Inflammatory macrophage treated with lipopolysaccharide for 1 hour (primary cell): ENCODE measurements at places on chromosomes 2 and 18.

DNA sequence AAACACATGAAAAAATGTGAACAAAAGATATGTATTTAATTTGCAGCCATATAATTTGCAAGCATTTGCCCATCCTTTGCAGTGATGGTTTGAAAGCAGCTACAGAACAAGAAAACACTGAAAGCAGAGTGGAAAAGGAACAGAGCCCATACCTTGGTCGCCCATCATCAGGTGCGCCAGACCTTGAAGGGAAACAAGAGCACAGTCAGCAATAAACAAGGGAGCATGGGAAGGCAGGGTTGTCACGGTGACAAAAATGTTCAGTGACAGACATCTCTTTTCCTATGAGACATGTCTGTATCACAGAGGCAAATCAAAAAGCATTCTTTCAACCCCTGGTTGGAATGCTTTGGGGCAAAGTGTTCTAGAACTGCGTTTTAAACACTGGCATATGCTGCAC, 109.4 kb downstream of the NRXN1 start:
- DNase-seq: no peak

DNA sequence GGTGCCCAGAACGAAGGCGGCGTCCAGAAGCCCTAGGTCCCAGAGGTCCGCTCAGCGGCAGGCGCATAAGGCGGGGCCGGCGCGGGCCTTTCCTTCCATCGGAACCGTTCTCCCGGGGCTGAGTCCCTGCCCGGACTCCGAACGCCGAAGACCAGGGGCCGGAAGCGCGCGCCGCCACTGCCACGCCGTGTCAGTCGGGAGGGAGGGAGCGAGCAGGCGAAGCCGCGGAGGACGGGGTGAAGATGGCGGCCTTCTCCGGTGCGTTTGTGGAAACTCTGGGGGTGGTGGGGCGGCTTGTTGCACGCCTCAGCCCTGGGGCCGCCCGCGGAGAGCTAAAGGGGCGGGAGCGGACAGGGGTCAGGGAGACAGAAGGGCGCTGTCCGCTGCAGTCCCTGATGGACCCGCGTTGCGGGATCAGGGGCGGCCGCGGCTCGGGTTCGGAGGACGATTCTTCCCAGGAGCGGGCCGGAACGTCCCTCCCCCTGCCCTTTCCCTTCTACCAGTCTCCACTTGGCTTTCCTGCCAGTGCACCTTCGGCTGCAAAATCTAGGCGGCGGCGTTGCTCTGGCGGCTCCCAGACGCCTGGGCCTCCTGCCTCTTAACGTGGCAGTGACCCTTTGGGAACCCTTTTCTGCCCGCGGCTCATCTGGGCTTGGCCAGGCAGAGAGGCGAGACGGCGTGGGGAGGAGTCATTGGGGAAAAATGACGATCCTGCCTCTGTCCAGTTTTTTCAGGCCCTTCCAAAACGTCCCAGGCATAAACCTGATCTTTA, at the start of gene DDX1:
TSS of gene DDX1 (plus strand) at position 177 of the 772 bp plus-strand sequence. CDS start at position 243, 66 bp downstream.
- peak; percentile 92 for DNase-seq

GRCh38 chr2:78940998-78941397, 84.5 kb upstream of the REG3G start:
- no peak for DNase-seq

GRCh38 chr2:236603361-236604015, 33.9 kb downstream of the ACKR3 start:
- no peak for DNase-seq

- no peak for DNase-seq
Observed at GRCh38 chr2:24659862-24660261, 133.3 kb downstream of the PTRHD1 start.

GRCh38 chr2:12719400-12720277, 2.9 kb downstream of the TRIB2 start:
- peak; percentile 10 for DNase-seq

DNA sequence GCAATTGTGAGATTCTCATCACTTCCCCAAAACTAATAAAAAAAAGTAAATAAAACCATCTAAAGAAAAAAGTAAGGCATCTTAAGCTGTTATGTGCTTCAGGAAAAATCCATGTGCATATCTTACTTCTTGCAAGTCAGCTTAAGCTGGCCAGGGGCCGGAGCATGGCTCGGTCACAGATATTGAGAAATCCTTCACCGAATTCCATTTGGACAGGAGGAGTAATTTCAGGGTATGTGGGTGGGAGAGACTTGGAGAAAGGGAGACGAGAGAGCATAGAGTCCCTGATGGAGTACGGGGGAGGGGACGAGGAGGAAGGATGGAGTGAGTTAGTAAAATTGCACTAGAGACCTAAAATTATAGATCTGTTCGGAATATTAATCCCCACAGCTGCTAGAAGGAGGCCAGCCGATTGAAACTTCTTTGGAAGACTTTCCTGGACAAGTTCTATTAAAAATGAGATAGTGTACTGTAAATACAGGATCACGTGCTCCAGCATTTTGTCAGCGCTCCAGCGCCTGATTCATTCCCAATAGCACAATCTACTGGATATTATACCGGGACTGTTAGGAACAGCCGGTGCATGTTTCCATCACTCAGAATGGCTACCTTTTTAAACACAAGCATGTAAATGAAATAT, 438.5 kb downstream of the ZNF516 start:
- DNase-seq: no peak

- no peak for DNase-seq
Observed at GRCh38 chr2:28538134-28538533, 42.3 kb downstream of the PLB1 start.

- DNase-seq: no peak
Observed at GRCh38 chr2:126786765-126787164, 111.9 kb upstream of the TEX51 start.

DNA sequence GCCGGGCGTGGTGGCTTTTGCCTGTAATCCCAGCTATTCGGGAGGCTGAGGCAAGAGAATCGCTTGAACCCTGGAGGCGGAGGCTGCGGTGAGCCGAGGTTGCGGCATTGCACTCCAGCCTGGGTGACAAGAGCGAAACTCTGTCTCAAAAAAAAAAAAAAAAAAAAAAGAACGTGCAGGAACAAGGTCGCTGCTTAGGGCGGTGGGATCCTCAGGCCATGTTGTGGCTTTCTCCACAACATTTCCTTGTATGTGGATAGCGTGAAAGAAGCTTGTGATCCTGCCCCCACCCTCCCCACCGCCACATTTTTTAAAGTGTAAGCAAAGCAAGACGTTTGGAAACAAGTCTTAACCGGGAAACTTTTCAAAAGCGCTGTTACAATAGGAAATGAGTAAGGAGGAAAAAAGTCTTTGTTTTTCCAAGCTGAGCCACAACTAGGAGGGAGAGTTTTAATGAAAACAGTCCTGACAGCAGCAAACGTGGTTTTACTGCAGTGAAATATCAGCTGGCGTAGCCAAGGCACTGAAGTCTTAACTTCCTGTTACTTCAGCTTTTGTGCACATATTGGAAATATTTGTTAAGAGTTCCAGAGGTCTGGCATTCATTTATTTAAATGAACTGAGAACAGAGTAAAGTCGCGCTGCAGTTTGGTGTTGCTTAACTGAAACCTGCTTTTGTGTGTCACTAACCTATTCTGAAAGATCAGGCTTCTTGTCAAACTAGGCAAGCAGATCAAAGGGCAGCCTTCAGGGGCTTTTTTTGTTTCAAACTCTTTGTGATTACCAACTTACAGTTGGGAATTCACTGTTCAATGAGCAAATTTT, 3.8 kb downstream of the TGIF1 start:
- DNase-seq: peak; percentile 56

DNA sequence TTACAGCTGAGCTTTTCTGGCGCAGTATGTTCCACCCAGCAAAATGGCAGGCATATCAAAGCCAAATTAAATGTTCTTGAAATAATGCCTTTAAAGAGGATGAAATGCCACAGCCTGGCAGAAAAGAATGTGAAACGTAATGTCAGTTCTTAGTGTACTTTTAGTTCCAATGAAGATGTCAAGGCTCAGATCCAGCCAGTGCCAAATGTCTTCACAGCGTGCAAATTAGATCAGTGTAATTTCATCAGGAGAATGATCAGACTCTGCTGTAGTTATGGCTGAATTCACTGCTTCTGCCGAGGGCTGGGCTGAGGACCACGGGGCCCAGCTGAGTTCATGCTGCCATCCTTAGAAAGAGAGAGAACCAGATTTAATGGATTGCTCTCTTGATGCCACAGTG, 78.7 kb upstream of the ITGA4 start:
- no peak for DNase-seq

DNA sequence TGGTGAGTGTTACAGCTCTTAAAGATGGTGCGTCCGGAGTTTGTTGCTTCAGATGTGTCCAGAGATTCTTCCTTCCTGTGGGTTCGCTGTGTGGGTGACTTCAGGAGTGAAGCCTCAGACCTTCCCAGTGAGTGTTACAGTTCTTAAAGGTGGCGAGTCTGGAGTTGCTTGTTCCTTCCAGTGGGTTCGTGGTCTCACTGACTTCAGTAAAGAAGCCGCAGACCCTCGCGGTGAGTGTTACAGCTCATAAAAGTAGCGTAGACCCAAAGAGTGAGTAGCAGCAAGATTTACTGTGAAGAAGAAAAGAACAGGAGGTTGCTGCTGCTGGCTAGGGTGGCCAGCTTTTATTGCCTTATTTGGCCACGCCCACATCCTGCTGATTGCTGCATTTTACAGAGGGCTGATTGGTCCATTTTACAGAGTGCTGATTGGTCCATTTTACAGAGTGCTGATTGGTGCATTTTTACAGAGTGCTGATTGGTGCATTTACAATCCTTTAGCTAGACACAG, 34.0 kb upstream of the SPTBN1 start:
- DNase-seq: no peak

DNA sequence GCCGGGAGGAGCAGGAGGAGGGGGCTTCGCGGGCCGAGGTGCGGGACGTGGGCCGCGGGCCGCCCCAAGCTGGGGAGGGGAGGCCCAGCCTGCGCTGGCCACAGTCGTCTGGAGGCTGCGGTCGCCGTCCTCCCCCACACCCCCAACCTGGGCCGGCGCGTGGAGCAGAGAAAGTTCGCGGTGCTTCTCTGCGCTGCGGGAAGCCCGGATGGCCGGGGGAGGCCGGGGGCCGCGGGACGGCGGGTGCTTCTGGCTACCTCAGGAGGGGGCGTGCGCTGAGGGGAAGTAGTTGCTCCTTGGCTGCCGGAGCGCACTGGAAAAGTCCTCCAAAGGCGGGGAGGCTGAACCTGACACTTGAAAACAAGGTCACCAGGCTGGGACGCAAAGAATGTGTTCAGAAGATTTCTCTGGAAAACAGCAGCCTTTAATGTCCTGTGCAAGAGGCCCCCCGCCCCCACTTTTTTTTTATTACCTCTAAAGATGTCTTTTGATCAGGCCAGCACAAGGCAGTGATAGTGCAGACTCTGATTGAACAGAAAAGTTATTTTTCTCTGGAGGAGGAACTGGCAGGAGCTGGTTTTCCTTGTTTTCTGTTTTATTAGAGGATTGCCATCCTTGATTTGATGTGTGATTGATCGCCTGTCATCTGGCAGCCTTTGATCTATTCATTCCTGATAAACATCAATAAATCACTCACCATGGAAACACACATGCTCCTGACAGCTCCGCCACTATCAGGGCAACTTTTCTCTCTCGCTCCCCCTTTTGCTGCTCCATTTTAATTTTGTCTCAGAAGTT, 1.6 kb downstream of the TSHZ1 start:
- peak; percentile 22 for DNase-seq

DNA sequence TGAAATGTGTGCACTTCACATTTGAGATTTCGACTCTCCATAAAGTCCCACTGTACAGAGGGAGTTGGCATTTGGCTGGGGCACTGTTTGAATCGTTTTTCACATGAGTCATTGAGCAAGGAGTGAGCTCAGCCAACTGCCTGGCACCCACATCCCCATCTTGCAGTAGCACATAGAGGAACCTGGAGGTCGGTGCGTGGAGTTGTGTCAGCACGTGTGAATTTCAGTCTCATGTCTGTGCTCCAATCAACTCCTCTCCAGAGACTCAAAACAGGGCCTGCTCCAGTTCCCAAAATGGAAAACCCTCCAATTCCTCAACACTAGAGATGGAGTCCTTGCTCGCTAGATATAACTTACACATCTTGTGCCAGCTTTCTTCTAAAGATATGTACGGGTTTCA, 126.8 kb upstream of the CAPN13 start:
- peak; percentile 81 for DNase-seq

GRCh38 chr2:110107092-110108079, 8.2 kb downstream of the MALL start:
- no peak for DNase-seq

DNA sequence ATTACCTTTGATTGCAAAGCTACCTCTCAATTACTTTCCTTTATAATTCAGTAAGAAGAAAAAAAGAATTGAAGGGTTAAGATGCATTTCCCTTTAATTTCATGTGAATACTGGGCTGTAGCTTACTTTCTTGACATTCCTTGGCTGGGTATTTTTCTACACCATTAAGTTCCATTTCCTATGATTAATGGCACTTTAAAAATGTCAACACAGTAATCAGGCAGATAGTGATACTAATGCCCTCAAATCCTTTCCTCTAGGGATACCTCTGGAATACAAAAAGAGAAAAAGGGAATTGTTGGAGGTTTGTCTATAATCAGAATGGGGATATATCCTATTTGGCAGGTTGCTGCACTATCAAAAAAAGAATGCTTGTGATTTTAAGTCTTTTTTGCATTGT, 216.9 kb downstream of the SRBD1 start:
- no peak for DNase-seq

DNA sequence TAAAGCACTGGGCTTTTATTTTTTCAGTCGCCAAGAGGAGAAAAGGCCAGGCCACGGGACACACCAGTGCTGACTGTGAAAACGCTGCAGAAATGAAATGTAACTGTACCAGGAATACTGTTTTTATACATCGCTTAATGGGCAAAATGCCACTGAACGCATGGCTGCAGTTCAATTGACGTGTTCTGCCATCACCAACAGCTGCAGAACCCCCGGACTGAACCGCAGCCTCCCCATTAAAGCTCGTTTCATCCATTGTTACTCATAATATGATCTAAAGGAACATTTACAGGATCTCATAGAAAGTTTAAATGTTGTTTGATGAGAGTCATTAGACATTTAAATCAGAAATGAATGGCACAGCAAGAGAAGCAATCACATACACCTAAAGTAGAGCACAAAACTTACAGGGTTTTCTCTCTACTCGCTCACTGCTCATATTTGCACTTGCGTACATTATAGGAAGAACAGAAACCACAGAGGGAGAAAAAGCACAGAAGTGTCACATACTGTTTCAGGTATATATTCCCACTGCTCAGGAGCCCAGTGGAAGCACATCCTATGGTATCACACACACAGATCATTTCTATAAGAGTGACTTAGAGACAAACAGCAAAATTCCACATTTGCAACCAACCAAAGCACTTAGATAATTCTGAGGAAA, 35.3 kb downstream of the TCF4 start:
- DNase-seq: no peak

DNA sequence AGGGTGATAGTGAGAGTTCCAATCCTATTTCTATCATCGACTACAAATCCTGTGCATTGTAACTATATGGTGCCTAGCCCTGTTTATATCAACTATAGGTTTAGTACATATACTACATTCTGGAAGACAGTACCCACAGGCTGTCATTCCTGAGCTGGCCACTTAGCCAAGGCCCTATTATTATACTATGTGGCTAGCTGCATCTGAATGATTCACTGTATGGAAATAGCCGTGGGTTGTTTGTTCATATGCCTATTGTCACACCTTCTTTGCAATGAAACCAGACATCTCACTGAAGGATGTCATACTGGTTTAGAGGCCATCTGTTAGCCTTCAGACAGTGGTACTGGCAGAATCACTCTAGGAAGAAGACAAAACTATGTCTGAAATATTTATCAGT, 62.3 kb upstream of the FSIP2 start:
- no peak for DNase-seq
